ENCODE measurements at places on chromosomes 5 and 9.

DNA sequence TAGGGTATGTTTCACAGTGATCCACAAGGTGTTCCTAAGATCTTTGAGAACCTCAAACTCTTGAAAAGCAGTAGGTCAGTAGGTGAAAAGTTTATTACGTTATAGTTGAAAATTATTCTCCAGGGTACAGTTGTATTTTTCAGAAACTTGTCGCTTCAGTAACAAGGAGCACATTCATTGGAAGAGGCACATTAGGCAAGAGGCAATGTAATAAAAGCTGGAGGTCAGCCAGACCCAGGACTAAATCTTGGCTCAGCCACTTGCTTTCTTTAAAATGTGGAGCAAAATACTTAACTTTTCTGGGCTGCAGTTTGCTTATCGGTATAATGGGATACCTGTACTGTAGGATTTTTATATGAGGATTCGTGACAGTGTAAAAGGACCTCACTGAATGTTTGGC lies 45.6 kb downstream of the TLE4 start:
- DNase-seq, result no peak

GRCh38 chr9:93098236-93098946 lies 2.4 kb downstream of the CARD19 start:
- no peak for DNase-seq

DNA sequence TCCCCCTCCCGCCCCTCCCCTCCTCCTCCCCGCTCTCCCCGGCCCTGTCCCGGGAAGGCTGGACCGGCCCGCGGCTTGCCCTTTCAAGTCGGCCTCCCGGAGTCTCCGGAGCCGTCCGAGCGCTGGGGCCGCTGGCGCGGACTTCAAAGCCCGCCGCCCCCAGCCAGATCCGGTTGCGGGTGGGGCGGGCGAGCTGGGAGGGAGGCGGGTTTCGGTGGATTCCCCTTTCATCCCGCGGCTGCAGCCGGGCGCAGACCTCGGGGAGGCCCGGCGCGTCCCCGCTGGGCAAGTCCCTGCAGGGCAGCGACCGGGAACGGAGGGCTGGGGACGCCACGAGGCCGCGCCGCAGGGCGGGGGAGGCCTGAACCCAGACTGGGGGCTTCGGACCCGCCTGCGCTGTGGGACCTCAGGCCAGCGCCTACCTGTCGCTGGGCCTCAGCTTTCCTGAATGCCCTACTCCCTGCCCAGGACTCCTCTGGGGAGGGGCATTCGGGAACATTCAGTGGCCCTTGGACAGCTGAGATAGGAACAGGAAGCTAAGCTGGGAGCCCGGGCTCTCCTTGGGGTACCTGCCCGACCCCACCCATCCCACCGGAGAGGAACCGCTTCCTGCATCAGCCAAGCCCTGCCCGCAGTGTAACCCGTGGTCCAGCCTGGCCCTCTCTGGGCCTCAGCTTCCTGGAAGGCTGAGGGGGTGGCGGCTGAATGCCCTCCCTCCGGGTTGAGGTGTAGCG lies 23.4 kb downstream of the C9orf50 start:
- DNase-seq, result no peak

- DNase-seq, result no peak
These were observed 246.3 kb upstream of the KLF4 start for GRCh38 chr9:107735821-107736220.

DNA sequence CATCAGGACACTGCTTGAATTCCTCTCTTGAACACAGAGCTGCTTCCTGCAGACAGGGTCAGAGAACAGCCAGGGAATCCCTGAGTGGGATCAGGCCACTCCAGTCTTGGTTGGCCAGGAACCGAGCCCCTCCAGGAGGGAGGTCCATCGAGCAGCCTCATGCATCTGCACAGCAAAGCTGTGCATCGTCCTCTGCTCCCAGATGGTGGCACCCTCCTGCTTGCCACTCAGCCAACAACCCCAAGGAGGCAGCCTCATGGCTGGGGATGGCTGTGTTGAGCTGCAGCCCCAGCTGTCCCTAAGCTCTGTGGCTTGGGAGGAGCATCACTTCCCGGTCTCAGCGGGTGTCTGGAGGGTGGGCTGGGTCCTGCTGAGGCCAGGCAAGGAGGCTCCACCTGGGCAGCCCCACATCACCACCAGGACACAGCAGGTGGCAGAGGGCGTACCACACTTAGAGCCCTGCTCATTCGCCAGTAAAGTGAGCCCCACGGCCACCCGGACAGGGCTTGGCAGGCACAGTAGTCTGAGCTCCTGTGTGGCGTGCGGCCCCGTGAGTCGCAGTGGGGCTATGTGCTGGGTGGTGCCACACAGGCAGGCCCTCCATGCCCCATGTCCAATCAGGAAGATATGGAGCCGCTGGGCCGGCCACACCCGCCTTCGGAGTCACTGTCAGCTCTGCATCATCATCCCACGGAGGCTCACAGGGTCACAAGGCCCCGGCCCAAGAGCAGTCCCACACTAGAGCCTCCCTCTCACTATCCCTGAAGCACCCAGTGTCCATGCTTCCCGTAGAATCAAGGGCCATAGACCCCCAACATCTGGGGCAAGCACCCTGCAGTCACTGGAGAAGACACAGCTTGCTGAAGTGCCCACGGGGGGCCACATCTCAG lies 11.9 kb downstream of the LPCAT1 start:
- DNase-seq, result no peak

DNA sequence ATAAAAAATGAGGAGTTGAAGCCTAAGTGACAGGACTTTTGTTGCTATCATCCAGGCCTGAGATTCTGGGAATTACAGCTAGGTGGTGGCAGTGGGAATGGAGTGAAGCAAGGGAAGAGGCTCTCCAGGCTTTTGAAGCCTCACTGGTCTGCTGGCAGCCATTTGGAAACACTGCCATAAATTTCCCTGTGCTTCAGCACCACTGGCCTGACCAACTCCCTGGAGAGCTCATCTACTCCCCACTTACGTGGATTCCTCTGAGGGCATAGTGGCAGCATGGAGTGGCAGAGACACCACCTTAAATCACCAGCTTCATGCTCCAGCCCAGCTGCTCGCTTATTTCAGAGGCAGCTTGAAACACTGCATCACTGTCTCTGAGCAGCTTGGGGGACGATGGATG lies 518.2 kb downstream of the TLR4 start:
- DNase-seq, result peak; percentile 48

DNA sequence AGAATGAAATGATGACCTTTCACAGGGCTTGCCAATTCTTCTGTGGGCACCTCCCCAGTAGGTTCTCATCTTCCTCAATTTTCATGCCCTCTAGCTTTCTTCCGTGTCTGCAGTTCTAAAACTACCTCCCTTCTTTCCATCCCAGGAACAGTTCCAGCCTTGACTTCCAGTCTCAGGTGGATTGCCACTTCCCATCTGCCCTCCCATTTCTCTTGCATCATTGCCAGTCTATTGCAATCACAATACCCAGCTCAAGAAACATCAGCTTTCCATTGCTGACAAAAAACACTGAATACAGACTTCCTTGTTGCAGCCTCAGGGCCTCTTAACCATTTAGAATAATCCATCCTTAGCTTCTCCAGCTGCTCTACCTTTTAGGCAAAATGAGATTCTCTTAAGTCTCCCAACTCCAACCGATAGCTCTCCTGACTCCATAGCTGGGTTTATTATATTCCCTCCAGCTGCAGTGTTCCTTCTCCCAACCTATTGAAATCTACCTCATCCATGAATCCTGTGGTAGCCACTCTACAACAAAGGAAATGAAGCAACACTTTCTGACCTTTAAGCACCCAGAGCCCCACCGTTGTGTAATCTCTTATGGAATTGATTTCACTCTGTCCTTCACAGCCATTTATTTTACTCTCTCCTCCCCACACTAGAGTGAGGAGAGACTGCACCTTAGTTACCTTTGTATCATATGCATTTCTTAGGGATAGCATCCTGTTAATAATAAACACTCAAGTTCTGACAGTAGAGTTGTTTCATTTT lies 75.6 kb upstream of the PCA3 start:
- peak; percentile 73 for DNase-seq

DNA sequence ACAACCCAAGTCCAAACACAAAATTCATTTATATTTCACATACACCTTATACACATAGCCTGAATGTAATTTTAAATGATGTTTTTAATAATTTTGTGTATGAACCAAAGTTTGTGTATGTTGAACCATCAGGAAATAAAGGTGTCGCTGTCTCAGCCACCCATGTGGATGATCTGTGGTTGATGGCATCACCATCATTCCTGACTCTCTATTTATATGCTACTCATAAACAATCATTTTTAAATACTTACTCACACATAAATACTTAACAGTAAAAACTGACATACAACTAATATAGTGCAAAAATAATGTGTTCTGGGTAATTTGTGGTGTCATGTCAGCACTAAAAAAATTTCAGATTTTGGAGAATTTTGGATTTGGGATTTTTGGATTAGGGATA lies 38.4 kb downstream of the SMC5 start:
- DNase-seq, result no peak

GRCh38 chr9:88721495-88722279 lies 186.7 kb downstream of the NXNL2 start:
- no peak for DNase-seq

DNA sequence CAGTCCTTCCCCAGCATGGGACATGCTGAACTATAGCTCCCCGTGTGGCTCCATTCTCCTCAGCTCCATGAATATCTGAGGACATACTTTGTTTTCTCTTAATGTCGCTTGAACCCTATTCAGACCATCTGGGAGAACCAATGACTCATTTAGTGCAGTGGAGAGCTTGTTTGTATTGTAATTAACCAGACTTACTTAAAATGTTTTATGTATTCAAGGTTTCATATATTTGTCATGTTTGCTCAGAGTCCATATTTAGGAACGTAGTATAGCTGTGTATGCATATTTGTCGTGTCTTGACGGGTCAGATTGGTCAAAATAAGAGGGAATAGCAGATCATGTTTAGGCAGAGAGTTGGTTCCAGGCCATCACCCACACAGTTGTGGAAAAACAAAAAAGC lies 150.1 kb upstream of the NTRK2 start:
- DNase-seq, result no peak

- DNase-seq, result no peak
These were observed 60.4 kb downstream of the SGCD start for GRCh38 chr5:156387391-156387790.

- no peak for DNase-seq
These were observed 303.6 kb upstream of the ZNF608 start for GRCh38 chr5:125049721-125050702.

DNA sequence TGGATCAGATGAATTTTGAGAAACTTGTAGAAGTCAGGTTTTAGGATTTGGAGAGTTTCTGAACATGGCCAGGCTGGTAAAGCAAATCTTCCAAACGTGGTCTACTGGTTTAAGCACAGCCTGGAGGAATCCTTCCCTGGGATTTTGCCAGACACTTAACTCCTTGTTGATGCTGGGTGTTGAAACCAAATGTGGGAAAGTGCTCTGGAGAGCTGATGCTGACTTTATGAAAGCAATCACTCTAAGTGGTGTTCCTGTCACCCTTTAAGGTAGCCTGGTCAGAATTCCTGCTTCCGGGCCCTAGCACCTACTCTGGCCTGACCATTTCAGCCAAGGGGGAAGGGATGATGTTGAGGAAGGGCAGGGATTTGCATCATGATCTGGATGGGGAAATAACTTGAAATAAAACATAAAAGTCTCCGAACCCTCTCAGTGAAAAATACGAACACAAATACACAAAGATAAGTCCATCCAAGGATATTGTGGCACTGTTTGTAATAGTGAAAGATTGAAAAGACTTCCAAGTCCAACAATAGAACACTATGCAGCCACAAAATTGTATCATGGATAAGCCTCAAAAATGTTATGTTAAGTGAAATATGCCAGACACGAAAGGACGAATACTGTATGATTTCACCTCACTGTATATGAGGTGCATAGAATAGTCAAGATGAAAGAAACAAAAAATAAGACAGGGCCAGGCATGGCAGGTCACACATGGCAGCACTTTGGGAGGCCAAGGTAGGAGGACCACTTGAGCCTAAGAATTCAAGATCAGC lies 57.7 kb downstream of the PDE6A start:
- no peak for DNase-seq

GRCh38 chr5:124707520-124707919 lies 38.9 kb downstream of the ZNF608 start:
- DNase-seq, result no peak

GRCh38 chr9:97845130-97845529 lies 7.9 kb upstream of the FOXE1 start:
- no peak for DNase-seq

DNA sequence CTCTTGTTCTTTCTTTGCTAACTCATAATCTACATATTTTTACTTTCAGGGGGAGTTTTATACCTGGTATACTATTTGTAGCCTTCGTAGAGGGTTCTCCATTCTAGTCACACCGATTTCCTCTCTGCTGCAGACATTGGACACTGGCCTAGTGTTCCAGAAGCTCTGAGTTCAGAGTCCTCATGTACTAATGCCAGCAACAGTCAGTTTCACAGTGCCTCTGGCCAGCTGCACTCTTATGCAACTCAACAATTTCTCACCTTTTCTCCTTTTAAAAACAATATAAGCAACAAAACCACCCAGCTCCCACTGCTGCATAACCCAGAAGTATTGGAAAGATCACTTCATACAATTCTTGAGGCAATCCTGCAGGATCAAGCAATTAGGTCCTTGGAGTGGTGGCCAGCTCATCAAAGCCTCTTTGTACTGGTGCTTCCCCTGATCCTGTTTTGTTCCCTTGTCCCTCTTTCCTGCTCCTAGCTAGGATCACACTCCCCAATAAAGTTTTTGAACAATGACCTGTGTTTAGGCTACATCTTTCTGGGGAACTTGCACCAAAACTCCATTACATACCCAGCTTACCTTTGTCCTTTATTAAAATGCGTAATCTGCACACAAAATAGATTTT lies 98.1 kb upstream of the TUT7 start:
- no peak for DNase-seq

Data from NCI-H1417 (cell line).